ENCODE measurements at places on chromosomes 6 and 20.

- no peak for DNase-seq
These were observed 5.7 kb upstream of the PXDC1 start for GRCh38 chr6:3757241-3757641.

- no peak for DNase-seq
These were observed 4.1 kb downstream of the C20orf202 start for GRCh38 chr20:1207293-1207878.

GRCh38 chr20:36407199-36407733, 101.1 kb downstream of the DLGAP4 start:
- DNase-seq = no peak

- no peak for DNase-seq
These were observed 42.2 kb upstream of the DSE start for GRCh38 chr6:116328528-116328903.

DNA sequence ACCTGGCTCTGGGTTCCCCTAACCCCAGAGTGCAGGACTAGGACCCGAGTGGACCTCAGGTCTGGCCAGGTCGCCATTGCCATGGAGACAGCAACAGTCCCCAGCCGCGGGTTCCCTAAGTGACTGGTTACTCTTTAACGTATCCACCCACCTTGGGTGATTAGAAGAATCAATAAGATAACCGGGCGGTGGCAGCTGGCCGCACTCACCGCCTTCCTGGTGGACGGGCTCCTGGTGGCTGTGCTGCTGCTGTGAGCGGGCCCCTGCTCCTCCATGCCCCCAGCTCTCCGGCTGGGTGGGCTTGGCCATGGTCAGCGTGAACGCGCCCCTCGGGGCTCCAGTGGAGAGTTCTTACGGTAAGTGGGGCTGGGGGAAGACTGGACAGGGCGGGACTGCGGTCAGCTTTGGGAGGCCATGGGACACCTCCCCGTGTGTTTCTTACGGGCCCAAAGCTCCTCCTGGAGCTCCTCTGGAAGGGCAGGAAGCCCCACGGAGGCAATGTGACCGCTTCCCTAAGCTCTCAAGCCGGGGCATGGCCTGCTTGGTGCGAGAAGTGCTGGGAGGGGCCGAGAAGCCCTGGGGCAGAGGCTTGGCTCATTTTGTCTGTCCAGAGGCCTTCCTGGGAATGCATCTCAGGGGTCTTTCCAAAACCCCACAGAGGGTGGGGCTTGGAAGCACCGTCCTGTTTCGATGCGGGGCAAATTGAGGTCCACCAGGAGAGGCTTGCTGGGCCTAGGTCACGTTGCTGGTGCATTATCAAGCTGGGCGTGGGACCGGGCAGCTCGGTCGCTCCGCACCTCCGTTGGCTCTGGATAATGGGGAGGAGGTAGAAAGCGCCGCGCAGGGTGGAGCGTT, at the start of gene HNF4A:
TSS of gene HNF4A (plus strand) at position 202 of the 855 bp plus-strand sequence. CDS start at position 308, 106 bp downstream.
- DNase-seq = no peak

DNA sequence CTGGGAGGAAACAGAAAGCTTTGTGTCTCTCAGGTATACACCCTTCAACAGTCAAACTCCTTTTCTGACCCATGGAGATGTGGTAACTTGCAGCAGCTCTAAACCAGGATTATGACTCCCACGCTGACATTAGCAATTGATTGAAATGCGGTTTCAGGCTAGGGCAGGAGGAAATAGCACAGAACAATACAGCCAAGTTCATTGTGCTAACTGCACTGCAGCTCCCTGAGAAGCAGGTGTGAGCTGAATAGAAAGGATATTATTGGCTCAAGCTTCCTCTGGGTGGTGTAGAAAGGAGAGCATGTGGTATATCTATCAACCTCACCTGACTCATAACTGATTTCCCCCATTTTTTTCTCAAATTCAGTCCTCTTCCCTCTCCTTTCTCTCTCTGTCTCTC, 612.3 kb upstream of the BTBD3 start:
- DNase-seq = no peak

DNA sequence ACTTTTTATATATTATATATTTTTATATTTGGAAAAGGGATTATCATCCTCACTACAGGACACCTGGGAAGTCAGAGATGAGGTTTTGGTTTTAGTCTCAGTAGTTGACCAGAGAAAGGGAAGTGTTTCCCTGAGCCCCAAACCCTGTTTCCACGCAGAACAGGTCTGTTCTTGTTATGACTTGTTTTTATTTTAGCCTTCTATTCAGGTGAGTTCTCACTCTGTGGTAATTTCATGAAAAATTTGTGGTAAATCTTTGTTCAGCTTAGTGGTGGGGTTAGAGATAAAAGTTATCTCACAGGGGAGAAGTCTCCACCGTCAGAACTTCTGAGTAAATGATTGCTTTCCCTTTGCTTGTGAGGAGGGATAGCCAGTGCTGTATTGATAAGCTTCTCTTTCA, 224.9 kb downstream of the FARS2 start:
- DNase-seq = no peak

DNA sequence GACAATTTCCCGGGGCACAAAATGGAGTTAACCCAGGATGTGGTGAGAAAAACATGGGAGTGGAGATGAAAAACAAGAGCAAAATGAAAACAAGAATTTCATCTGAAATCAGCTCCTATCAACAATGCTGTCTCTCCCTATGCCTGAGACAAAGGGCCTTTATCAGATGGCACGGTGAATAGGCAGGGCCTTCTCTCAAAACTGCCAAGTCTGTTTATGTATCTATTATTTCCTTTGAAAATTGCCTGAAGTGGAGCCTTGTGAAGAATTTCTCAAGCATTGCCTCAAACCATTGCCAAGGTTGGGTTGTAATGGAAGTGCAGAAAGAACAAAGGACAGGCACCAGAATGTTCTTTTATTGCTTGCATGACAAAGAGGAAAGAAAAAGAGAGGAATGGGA, 74.7 kb downstream of the BTBD3 start:
- no peak for DNase-seq

- no peak for DNase-seq
These were observed 5.8 kb upstream of the FAM217A start for GRCh38 chr6:4084444-4085331.

DNA sequence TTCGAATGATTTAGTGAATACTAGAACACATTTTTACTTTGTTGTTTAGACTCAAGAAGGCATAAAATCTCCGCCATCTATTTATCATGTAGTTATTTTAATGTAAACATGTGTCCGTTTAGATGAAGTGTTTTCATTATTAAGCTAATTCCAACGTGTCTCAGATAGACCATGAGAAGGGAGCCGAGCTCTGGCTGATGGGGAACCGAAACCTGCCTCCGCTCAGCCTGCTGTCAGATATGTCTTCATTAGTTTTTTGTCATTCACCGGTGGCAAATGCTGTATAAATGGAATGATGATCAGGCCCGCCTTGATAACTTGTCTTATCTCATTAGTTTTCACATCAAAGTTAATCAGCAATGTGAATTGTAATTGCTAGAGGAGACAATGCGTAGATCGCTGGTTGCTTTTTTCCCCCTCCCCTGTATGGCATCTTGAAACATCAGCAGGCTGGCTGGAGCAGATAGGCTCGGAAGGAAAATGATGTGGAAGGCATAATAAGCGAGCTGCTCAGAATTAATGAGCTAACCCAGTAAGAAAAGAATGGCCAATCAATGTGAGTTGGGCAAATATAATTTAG, 136.4 kb downstream of the LINC00237 start:
- no peak for DNase-seq

GRCh38 chr20:60695226-60696000, 556.6 kb upstream of the CDH4 start:
- DNase-seq = no peak

DNA sequence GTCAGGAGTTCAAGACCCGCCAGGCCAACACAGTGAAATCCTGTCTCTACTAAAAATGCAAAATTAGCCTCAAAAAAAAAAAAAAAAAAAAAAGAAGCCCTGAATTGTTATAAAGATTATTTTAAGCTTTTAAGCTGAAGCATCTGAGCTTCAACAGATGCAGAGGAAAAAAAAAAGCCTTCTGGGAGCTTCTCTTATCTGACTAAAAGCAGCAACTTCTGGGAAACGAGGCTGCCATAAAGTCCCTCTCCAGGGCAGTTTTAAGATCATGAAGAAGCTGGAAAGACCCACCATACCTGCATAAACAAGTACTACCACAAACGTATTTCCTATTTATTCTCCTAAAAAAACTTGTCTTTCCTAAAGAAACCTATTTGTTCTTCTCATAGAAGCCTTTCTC, 3.6 kb downstream of the SERINC3 start:
- no peak for DNase-seq

DNA sequence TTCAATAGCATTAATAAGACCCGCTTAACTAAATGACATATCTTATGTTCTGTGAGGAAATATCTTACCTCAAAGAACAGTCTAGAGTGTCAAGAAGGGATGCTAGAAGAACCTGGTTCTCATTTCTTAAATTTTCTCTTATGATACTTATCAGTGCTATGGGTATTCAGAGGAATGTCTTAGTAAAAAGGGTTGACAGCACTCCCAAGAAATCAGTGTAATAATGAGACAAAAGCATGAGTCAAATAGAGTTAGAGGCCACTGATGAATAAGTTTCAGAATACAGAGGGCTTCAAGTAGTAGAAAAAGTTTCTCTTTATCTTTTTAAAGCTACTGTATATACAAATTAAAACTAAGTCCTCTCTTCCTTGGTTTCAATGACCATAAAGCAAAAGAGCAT, 242.8 kb downstream of the GJA1 start:
- DNase-seq = no peak

DNA sequence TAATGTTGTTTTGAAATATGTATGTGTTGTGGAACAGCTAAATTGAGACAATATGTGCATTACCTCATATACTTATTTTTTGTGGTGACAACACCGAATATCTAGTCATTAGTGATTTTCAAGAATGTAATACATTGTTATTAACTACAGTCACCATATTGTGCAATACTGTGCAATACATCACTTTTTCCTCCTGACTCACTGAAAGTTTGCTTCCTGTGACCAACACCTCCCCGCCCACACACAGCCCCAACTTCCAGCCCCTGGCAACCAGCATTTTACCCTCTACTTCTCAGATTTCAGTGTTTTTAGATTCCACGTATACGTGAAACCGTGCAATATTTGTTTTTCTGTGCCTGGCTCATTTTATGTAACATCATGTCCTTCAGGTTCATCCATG, 627.9 kb downstream of the PRKN start:
- no peak for DNase-seq

GRCh38 chr20:8782804-8783203, 286.1 kb upstream of the PLCB4 start:
- DNase-seq = no peak

- DNase-seq = no peak
These were observed 33.4 kb upstream of the INSM1 start for GRCh38 chr20:20334489-20334888.

DNA sequence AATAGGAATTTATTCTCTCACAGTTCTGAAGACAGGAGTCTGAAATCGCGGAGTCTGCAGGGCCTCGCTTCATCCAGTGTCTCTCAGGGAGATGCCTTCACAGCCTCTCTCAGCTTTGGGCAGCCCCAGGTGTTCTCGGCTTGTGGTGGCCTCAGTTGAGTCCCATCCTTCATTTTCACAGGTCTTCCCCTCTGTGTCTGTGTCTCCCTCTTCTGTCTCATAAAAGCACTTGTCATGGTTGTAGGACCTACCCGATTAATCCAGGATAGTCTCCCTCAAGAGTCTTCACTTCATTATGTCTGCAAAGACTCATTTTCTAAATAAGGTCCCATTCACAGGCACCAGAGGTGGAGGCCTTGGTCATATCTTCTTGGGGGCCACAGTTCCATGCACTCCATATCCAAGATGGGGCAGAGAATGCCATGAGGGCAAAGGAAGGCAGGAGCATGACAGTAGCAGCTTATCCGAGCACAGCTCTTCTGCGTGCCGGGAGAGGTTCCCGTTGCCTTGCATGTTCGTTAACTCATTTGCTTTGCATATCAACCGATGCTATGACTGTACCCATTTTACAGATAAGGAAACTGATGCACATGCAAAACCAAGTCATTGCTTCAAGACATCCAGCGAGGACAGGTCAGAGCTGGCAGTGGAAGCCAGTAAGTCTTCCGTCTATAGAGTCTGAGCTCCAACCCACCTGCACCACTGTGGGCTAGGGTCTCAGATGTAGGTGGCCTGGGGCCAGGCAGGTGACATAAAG, 363.8 kb upstream of the SULF2 start:
- no peak for DNase-seq

DNA sequence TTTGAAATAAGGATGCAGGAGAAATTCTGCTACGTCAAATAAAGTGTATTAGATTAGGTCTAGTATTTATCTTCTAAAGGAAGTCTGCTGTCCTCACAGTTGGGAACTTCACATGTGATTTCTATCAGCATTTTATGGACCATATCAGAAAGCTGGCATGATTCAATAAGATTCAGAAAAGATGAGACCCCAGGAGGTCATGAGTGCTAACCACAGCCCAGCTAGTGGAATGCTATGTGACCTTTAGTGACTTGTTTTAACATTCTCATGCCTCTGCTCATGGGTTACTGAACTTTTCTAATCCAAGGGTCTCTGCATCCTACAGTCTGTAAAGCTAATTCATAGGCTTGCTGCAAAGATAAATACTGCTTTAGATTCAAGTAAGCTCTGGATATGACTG, 150.1 kb downstream of the GMPR start:
- DNase-seq = no peak

DNA sequence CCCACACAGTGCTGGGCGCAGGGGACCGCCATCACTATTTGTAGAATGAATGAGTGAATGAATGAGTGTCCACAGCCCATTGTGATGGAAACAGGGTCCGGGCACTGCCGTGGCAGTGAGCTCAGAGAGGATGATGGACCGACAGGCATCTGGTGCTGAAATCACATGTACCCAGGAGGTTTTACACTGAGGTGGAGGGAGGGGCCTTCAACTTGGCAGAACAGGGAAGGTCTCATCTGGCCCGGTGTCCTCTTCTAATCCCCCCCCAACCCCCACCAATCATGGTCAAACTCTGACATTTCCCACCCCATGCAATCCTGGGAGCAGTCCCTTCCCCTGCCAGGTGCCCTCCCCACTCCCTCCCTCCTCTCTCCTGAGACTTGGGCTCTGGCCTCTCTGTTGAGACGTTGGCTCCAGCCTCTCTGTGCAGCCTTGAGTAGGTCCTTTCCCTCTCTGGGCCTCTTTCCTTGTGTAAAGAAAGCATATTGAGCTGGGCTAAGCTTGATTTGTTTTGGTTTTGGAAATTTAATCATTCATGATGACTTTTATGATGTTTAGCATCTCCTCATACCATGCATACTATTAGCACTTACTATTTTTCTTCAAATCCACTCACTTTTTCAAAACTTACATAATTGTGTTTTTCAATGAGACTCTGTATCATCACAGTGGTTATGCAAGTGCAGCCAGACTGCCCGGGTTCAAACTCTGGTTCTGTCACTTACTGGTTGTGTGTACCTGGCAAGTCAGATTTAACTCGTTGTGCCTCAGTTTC, 10.8 kb downstream of the KIAA1755 start:
- DNase-seq = no peak

DNA sequence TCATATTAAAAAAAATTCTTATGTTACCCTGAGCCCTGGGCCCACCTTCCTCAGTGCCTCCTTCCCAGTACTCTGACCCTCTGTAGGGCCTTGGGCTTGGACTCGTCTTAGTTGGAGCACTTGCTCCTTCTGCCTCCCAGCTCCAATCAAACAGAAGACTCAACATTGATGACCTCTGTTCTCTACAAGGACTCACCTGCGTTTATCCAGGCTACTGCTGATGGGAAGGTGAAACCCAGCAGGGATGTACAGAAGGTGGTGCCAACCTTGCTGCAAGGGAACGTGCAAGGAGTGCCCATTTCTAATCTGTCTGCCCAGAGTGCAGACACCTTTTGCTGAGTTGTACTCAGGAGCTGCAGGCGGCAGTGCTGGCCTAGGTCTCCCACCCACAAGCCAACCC, 38.9 kb downstream of the FYN start:
- no peak for DNase-seq

All from activated CD8-positive, alpha-beta memory T cell treated with anti-CD3 and anti-CD28 coated beads for 4 hours (primary cell).